ENCODE measurements at places on chromosomes 7 and 10.

- no peak for DNase-seq
Observed at GRCh38 chr10:116836902-116837523, 12.3 kb upstream of the ENO4 start.

GRCh38 chr10:49749556-49750491, 12.3 kb downstream of the OGDHL start:
- DNase-seq: no peak

DNA sequence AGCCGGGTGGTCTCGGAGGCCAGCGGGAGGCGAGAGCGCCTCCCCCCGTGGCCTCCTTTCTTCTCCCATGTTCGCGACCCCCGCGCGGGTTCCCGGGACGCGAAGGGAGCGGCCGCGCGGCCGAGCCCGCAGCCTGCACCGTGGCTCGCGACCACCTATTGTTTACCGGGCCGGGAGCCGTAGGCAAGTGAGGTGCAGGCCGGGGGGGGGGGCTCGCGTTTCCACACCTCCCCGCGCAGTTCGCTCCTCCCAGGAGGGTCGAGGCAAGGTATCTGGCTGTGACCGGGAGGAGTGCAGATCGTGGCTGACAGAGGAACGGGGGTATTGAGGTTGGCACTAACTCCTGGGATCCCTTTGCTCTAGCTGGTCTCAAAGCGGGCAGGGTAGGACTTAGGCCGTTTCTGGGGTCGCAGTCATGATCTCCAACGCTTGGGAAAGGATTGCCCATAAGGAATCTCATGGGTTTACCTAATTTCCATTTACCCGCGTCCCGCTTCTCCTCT, 734 bp downstream of the PTPN12 start:
- no peak for DNase-seq

GRCh38 chr10:115706026-115706425, 567.0 kb downstream of the GFRA1 start:
- DNase-seq: no peak

- no peak for DNase-seq
Observed at GRCh38 chr7:138979988-138980562, 1.1 kb downstream of the KIAA1549 start.

GRCh38 chr10:79166312-79166721, 97.6 kb downstream of the ZMIZ1 start:
- no peak for DNase-seq

GRCh38 chr10:97238855-97239254, 53.1 kb upstream of the SLIT1 start:
- DNase-seq: no peak

DNA sequence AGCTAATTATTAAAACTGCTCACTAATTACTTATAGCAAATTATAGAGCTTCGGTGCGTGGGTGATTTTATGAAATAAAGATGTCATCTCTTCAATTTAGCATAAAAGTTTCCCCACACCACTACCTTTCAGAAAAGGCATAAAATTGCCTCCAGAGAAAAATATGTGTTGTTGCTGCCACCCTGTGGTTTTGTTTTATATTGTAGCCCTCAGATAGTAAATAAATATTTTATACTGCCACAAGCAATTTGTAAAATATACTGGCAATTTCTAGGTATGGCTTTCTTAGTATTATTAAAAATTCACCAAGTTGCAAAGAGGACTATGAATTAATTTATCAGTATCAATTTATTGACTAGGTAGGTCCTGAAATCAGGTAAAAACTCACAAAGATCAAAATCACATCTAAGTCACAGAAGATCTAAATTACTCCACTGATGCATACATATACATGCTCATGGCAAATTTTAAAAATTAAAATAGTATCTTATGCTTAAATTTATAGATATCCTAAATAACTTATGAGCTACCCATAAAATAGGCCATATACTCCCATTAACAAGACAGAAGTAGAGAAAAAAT, 26.5 kb downstream of the ASNS start:
- peak; percentile 11 for DNase-seq

GRCh38 chr10:74837743-74838142, 11.3 kb downstream of the KAT6B start:
- DNase-seq: no peak

DNA sequence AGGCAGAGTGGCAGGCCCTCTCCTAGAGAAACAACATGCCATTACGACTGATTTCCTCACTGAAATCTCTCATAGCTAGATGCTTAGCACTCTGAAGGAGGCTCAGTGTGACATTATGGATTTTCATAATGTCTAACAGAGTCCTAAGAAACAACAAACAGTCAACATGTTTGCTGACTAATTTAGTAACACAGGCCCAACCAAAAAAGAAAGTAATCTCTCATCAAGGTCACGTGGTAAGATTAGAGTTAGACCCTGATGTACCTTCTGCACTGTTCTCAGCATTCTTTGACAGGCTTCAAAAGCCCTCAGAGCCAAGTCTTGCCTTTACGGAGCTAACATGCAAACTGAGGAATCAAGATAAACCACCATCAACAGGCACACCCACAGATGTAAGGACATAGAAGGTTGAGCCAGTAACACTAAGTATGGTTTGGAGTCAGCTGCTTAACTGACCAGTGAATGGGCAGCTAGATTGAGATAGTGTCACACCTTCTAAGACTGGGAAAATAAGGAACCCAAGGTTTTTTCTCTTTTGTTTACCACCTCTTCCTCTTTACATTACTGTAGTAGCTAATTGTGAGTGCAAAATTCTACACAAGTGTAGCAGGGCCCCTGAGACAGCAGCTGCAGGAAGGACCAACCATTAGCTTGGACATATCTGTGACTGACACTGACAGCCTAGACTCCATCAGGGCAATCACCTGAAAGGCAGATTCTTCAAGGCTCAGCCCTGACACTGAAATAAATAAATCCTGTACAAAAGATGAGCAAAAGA, 15.3 kb upstream of the KCNIP2 start:
- no peak for DNase-seq

DNA sequence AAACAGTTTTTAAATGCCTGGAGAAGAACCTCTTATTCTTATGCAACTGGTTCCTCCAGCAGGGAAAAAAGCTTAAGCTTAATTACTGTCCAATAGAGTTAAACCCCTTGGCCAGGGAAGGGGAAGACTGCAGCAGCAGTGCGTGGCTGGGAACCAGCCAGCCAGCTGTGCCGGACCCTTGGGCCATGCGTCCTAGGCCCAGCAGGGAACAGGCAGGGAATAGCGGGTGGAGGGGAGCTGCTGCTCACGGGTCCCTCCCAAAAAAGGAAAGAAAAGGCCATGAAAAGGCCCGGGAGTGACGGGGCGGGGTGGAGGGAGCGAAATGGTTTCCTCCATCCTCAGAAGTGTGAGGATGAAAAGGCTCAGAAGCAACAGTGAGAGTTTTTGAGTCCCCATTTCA, 35.2 kb upstream of the HECW1 start:
- DNase-seq: no peak

DNA sequence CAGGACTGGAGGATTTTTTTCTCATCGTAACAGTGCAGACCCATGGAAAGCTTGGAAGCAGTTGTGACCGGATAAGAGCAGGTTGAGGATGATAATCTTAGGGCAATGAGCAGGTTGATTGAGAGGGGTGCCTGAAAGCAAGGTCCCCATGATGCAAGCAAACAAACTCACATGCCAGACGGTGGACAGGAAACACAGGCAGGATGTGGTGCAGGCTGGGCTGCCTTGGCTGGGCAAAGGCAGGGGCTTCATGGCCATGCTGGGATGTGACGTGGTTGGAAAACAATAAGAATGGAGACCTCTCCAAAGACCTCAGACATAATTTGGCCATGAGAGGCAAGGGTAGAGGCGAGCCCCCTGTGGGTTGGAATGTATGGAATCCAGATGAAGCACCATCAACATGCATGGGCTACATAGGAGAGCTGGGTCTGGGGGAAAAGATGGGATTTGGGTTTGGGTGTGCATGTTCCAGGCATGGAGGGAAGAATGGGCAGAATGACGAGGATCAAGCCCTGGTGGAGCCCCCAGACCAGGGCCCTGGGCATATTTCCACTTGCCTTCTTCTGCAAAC, 58.3 kb downstream of the IKZF1 start:
- no peak for DNase-seq

DNA sequence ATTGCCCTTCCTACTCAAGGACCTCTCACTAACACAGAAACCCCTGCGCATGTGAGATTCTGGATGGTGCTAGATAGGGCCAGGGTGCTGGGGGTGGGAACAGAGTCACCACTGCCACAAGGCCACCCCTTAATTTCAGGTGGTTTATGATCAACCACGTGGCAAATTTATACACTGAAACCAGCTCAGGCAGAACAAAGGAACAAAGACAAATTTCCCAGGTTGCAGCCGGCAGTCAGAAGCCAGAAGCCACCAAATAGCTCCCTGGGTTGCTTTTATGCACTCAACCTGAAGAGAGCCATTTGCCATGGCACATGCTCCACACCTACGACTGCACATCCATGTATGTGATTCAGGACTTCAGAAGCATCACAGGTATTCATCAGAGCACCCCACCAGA, 2.5 kb downstream of the VOPP1 start:
- DNase-seq: no peak

DNA sequence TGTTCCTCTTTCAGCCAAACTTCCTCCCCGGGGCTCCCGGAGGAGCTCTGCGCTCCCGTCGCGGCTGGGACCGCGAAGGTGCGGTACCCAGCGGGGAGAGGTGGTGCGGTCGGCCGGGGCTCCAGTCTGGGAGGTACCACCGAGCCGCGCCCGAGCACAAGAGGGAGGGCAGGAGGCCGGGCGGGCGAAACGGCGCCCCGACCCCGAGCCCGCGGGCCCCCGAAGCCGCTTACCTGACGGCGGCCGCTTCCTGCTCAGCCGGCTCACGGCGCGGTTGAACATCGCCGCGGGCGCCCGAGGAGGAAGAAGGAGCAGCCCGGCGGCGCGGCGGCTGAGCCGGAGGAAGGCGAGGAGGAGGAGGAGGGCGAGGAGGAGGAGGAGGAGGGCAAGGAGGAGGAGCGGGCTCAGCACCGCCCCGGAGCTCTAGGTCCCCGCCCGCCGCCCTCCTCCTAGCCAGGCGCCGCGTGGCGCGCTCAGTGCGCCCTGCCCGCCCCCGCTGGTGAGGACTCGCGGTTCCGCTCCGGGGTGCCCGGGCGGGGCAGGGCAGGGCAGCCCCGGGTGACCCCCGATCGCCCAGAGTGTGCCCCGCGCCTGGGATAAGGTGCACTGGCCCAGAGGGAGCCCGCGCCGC, at the start of gene RGS10:
TSS of gene RGS10 (minus strand) at position 363 of the 631 bp plus-strand sequence. CDS start at position 282, 81 bp downstream.
- DNase-seq: no peak

DNA sequence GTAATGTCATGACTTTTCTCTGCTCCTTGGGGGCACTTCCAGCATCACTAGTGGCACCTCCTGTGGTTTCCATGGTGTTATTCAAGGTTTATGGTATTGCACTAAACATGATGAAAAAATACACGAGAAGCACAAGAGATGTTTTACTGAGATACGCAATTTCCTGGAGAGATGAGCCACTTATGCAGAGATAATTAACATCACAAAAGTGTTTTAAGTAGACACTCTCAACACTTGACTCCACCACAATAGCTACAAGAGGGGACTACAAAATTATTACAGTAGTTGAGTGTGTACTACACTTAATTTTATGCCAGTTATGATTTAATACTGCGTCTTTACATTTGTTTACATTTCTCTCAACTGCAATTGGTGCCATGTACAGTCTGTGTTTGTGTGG, 906.7 kb downstream of the DNAJB9 start:
- DNase-seq: no peak

DNA sequence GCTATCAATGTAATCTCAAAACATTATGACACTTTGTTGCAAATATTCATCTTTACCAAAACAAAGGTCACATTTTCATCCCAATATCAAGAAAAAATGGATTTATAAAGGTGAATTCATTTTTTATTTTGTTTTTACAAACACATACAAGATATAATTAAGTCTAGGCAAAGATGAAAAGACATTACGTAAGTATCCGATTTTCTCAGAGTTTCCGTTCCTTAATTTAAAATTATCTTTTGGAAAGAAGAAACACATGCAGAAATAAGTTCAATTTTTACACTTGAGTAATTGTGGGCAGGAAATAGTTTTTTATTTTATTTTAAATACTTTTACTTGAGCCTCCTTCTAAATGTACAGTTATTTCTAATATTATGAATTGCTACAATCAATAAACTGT, 24.6 kb downstream of the RTKN2 start:
- no peak for DNase-seq

- no peak for DNase-seq
Observed at GRCh38 chr7:47816647-47817046, 131.6 kb downstream of the PKD1L1 start.

GRCh38 chr10:118062798-118063238, 16.1 kb upstream of the RAB11FIP2 start:
- no peak for DNase-seq

GRCh38 chr10:62817766-62818425, 1.7 kb upstream of the EGR2 start:
- DNase-seq: no peak

DNA sequence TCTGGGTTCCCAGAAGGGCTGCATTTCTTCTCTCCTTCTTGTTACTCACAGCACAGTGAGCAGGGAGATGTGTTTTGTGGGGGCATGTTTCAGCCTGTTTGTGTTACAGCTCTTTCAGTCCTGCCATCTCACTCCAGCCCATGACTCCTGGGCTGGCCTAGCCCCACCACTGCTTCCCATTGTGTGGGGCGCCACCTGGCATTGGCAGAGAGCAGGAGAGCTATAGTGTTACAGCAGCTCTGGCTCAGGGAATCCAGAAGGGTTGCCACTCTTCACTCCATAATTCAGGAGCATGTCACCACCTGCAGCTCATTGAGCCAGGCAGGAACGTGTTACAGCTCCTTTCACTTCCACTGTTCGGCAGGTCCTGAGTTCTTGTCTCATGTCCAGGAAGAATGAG, 30.0 kb downstream of the CLDN12 start:
- no peak for DNase-seq

DNA sequence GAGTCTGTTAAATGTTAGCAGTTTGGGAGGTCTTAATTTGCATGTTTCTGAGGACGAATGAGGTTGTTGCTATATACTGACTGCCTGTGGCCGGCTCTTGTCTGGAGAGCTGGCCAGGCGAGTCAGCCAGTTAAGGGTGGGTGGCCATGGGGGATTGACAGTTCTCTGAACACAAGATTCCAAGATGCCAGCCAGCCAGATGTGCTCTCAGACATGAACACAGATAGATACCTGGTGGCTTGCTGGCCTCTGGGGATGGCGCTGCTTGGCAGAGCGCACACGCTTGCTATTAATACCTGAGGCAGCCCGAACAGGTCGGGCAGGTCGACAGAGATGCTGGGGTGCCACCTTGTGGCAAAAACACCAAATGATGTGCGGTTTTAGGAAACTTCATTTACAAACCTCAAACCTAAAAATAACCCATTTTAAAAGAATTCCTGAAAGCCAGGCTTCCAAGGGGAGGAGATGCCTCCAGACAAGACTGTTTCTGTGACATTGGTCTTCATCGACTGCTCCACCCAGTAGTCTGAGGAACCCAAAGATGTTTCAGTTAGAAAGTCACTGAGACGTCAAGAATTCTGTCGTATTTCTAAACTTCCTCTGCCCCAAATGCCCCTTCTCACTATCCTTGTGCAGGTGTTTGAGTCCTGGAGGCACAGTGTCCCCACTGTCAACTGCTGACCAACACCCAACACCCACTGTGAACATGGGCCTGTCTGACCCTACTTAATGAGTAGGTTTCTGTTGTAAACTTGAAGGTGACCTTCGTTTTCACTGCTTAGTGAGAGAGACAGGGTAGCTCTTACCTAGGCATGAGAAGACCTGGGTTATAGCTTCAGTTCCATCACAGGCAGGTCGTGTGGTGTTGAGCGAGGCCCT, 123.4 kb downstream of the NT5C2 start:
- DNase-seq: no peak

- no peak for DNase-seq
Observed at GRCh38 chr10:20399772-20400171, 497.3 kb downstream of the NEBL start.

All from HFF-Myc (cell line).